ENCODE measurements at places on chromosomes 16 and 17.

- DNase-seq = no peak
These were observed 49.1 kb upstream of the SLC25A19 start for GRCh38 chr17:75338335-75338734.

DNA sequence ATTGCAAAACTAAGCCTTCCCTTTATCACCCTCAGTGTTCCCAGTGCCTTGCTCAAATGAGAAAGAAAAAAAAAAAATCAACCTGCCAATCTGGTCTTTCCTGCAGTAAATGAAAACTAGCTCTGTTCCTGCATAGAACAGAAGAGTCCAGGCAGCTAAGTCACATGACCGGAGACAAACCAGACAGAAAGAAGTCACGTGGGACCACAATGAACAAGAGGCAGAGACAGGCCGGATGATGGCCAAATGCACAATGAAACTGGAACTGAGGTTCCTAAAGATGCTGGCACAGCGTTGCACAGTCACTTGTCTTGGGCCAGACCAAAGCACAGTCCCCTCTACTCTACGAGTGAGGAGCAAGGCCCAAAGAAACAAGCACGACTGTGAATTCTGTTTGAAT is 172.5 kb downstream of the GRIN2A start:
- DNase-seq = no peak

GRCh38 chr17:81825841-81826466 is 7.1 kb downstream of the MCRIP1 start:
- no peak for DNase-seq

- no peak for DNase-seq
These were observed 16.2 kb downstream of the UNKL start for GRCh38 chr16:1398351-1398750.

DNA sequence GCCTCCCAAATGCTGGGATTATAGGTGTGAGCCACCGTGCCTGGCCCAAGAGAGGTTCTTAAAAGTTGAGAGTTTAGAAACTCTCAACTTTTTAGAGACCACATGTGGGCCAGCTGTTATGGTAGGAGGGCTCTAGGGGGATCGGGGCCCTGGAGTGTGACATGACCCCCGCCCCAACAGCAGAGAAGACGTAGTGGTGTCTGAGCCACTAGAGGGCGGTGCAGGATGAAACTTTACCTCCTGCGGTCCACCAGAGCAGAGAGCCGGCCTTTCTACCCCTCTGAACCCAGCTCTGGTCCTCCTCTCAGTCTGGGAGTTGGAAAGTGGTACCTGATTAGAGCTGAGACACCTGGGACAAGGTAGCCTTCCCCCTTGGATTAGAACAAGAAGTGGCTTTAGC is 7.4 kb downstream of the CDK5RAP3 start:
- peak; percentile 83 for DNase-seq

DNA sequence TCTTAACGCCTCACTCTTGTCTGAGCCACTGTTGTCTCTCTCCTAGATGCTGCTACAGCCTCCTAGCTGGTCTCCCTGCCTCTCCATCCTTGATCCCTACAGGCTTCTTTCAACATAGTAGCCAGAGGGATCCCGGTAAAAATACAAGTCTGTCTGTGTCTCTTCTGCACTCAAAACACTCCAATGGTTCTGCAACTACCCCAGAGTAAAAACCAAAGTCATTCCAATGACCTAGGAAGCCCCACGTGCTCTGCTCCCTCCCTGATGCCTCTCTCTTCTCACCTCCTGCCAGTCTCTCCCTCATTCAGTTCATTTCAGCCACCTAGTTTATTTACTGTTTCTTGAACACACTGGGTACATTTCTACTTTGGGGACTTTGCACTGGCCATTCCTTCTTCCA is 135.2 kb downstream of the NPIPB5 start:
- no peak for DNase-seq

DNA sequence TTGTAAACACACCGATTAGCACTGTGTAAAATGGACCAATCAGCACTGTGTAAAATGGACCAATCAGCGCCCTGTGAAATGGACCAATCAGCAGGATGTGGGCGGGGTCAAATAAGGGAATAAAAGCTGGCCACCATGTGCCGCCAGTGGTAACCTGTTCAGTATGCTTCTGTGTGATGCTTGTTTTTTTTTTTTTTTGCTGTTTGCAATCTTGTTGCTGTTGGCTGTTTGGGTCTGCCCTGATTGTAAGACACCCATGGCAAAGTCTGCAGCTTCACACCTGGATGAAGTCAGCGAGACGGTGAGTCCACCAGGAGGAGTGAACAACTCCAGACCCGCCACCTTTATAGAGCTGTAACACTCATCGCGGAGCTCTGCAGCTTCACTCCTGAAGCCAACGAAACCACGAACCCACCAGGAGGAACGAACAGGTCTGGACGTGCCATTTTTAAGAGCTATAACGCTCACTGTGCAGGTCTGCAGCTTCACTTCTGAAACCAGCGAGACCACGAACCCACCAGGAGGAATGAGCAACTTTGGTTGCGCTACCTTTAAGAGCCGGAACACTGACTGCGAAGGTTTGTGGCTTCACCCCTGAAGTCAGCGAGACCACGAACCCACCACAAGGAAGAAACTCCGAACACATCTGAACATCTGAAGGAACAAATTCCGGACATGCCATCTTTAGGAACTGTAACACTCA is 85.0 kb upstream of the MED9 start:
- DNase-seq = no peak

DNA sequence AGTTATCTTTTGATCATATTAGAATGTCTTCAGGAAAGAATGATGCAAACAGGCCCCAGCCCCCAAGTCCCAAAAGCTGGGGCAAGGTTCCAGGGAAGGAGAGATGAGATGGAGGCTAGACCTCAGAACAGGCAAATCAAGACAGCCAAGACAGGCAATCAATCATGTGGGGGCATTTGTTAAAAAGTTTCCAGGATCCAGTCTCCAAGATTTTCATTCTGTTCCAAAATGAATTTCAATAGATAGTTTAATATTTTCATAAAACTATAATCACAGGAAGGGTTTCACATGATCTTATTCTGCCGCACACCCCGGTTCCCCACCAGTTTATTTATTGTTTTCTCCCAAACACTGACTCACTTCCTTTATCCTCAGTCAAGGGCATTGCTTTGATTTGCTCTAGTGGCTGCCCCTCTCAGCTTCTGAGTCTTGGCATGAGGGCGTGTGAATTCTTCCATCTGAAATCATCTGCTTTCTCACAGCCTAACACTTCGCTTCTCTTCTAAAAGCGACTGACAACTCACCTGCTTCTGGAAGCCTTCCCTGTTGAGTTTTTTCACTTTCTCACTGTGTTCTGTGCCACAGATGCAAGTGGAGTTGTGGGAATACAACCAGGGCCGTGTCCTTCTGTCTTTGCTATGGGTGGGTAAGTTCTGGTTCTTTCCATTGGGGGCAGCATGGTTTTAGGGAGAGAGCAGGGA is 12.2 kb upstream of the TERF2 start:
- DNase-seq = peak; percentile 76

DNA sequence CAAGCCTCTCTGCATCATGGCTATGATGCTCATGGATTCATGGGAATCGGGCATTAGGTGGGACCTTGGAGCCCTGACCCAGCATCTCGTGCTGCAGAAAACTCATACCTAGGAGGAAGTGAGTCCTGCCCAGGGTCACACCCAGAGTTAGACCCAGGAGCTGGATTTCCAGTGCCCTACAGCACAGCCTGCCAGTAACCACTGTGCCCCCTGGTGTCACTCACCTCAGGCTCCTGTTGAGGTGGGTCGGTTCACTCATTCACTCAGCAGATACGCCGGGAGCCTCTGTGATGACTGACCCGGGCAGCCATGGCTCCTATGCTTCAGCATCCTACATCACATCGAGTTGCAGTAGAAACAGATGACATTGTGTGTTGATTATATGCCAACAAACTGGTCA is 143.4 kb downstream of the MSI2 start:
- no peak for DNase-seq

- DNase-seq = peak; percentile 86
These were observed 147.3 kb upstream of the FOXF1 start for GRCh38 chr16:86363057-86363490.

- no peak for DNase-seq
These were observed at the start of gene DNAH3 for GRCh38 chr16:21150375-21151001. Gene DNAH3, minus strand, starts transcription at chr16:21150846. Its CDS starts 527 bp downstream, at chr16:21150319.

DNA sequence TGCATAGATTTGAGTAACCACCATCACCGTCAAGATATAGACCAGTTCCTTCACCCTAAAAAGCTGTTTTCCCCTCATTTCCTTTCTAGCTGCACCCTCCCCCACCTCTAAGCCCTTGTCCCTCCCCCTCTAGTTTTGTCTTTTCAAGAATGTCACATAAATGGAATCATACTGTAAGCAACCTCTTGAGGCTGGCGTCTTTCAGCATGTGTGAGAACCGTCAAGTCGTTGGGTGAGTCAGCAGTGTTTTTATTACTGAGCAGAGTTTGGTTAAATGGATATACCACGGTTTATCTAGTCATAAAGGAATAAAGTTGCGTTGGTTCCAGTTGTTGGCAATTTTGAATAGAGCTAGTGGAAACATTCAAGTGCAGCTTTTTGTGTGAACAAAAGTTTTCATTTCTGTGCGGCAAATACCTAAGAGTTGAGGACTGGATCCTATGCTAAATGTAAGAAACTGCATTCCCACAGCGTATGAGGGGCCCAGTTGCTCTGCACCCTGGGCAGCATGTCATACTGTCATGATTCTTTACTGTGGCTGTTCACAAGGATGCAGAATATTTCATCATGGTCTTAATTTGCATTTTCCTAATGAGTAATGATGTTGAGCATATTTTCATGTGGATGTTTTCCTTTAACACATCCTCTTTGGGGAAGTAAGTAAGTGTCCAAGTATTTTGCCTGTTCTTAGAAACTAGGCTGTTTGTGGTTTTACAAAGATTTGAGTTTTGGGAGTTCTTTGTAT is 264.3 kb downstream of the CPPED1 start:
- no peak for DNase-seq

DNA sequence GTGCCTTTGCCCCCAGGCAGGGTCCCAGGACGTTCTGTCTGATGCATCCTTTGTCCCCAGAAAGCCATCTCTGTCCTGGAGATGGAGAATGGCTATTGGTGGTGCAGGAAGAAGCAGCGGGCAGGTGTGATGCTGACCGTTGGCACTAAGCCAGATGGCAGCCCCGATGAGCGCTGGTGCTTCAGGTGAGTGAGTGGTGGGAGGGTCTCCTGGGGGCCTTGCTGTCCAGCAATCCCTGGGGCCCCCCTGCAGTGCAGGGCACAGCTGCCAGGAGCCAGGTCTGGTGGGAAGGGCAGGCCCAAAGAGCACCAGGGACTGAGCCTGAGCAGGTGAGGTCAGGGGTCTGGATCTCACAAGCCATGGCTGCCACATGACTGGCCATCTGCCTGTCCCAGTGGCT is 18.1 kb downstream of the TRPV2 start:
- no peak for DNase-seq

- no peak for DNase-seq
These were observed 188.0 kb downstream of the ENGASE start for GRCh38 chr17:79262624-79263023.

DNA sequence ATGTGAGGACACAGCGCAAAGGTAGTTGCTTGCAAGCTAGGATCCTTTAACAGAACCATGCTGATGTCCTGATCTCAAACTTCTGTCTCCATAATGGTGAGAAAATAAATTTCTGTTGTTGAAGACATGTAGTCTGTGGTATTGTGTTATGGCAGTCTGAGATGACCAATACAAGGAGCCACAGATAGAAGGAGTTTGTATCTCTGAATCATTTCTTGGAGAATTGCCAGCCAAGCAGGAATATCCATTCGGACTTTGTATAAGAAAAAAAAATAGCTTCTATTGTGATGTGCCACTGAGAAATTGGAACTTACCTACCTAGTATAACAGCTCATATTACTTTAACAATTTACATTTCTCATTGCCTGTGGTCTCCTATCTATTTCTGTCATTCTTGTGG is 447.6 kb upstream of the CA10 start:
- no peak for DNase-seq

DNA sequence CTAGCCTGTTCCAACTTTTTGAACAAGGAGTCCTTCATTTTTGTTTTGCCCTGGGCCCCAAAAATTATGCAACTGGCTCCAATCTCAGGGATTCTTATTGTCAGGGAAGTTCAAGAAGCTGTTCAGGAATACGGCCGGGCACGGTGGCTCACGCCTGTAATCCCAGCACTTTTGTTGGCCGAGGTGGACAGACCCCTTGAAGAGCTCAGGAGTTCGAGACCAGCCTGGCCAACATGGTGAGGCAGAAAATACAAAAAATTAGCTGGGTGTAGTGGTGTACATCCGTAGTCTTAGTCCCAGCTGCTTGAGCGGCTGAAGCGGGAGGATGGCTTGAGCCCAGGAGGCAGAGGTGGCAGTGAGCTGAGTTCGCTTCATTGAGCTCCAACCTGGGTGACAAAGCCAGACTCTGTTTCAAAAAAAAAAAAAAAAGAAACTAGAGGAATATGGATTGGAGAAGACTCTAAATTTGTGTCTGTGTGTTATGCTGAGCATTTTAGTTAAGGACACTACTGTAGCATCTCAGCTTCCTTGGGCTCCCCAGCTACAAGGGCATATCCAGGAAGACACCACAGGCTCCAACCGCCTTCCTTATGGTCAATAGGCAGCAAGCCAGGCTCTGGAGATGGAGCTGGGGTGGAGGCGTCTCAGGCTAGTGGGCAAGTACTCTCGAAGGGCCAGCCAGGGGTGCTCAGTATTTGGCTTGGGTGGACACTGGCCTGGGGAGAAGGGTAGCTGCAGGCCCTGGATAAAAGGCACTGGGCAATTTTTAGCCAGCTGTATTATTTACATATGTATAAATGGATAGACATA is 56.8 kb upstream of the CREBBP start:
- DNase-seq = no peak

DNA sequence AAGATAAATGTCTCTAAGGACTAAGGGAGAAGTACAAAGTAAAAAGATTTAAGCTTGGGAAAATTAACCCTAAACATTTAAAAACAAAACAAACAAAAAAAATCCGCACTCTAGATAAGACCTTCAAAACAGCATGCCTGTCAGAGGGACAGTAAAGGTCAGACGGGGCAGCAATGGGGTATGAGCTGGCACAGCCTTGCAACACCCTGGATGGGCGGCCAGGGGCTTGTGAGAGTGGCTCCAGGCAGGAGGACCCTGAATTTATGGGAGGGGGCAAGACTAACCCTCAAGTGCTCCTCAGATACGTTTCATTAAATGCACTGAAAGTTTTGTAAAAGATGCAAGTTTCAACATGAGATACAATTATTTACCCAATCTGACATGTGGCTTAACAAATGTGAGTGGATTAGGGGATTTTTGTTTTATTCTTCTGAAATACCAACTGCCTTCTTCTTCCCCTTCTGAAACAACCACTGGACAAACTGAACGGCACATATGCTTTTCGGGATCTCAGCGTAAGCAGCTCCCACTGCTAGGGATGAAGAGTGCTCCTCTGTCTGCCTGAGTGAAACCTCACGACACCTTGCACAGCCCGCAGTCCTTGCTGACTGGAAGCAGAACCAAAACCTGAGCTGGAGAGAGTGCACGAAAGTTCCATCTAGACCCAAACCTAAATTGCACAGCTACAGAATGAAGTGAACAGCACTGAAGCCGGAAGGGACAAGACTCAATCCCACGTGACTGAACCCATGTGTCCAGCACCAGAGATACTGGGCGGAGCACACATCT is 128.4 kb downstream of the ANKRD11 start:
- DNase-seq = no peak
